ENCODE measurements at places on chromosomes 11 and 22. TPM values are rescaled to one million over a fixed set of nuclear protein-coding genes. Genes with fewer than 3 reads are reported as not detected.

The RAPSN gene
- polyA plus RNA-seq, result not detected

The ELMOD1 gene
- polyA plus RNA-seq, result not detected

- H3K36me3 ChIP-seq, result peaks cover 14% of the 10 kb centered on the region
- no peaks in the 10 kb centered on the region for H3K27me3 ChIP-seq
- H3K4me1 ChIP-seq, result peaks cover 32% of the 10 kb centered on the region
- DNase-seq, result no peak
- peak overlapping the region; percentile 13 for H3K4me3 ChIP-seq
- no peak overlapping the region for H3K27ac ChIP-seq
Observed at GRCh38 chr11:117984476-117984875, 1.7 kb upstream of the IL10RA start.

- peak; percentile 38 for DNase-seq
- no peaks in the 10 kb centered on the region for H3K36me3 ChIP-seq
- no peaks in the 10 kb centered on the region for H3K27me3 ChIP-seq
- peak overlapping the region; percentile 35 for H3K27ac ChIP-seq
- H3K4me3 ChIP-seq, result no peak overlapping the region
Observed at GRCh38 chr11:117827521-117828511, 3.3 kb upstream of the FXYD2 start.

- H3K4me1 ChIP-seq, result no peaks in the 10 kb centered on the region
- H3K27me3 ChIP-seq, result no peaks in the 10 kb centered on the region
- H3K36me3 ChIP-seq, result no peaks in the 10 kb centered on the region
- no peak for DNase-seq
- H3K4me3 ChIP-seq, result no peak overlapping the region
Observed at GRCh38 chr22:49894322-49895054, 23.8 kb downstream of the ALG12 start.

- no peaks in the 10 kb centered on the region for H3K27me3 ChIP-seq
- H3K4me3 ChIP-seq, result no peak overlapping the region
- no peak overlapping the region for H3K27ac ChIP-seq
- DNase-seq, result no peak
Observed at GRCh38 chr11:8283100-8283464, 19.4 kb upstream of the LMO1 start.

GRCh38 chr22:31897842-31898805 is 46.2 kb upstream of the YWHAH start:
- H3K4me3 ChIP-seq, result no peak overlapping the region
- no peaks in the 10 kb centered on the region for H3K27me3 ChIP-seq
- peaks cover 10% of the 10 kb centered on the region for H3K36me3 ChIP-seq
- H3K4me1 ChIP-seq, result no peaks in the 10 kb centered on the region
- no peak overlapping the region for H3K27ac ChIP-seq

DNA sequence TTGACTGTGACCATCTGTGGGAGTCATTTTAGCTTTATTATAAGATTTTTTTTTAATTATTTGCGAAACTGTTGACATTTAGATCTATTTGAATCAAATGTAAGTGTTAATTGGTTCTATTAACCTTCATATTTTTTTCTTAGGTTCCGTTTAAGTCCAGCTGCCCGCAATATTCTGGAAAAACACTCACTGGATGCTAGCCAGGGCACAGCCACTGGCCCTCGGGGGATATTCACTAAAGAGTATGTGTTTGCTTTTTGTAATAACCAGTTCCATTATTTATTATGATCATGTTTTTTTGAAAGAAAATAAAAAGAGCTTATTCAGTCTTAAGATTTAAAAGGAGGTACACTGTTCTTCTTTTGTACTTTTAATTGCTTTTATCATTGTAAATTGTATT is 43.9 kb downstream of the PDHX start:
- H3K36me3 ChIP-seq, result no peaks in the 10 kb centered on the region
- no peak overlapping the region for H3K4me3 ChIP-seq
- DNase-seq, result no peak
- H3K4me1 ChIP-seq, result no peaks in the 10 kb centered on the region
- no peaks in the 10 kb centered on the region for H3K27me3 ChIP-seq
- H3K27ac ChIP-seq, result no peak overlapping the region

- no peaks in the 10 kb centered on the region for H3K4me1 ChIP-seq
- H3K36me3 ChIP-seq, result no peaks in the 10 kb centered on the region
- H3K4me3 ChIP-seq, result no peak overlapping the region
- no peak for DNase-seq
- no peak overlapping the region for H3K27ac ChIP-seq
Observed at GRCh38 chr11:86941871-86942599, 13.2 kb downstream of the FZD4 start.

The OR52H1 gene
- polyA plus RNA-seq, result not detected

- H3K4me3 ChIP-seq, result no peak overlapping the region
- no peaks in the 10 kb centered on the region for H3K36me3 ChIP-seq
- H3K27ac ChIP-seq, result no peak overlapping the region
- H3K27me3 ChIP-seq, result no peaks in the 10 kb centered on the region
- no peak for DNase-seq
Observed at GRCh38 chr22:22687638-22688500, 43.5 kb downstream of the GGTLC2 start.

The CCDC179 gene
- not detected for polyA plus RNA-seq

- peak overlapping the region; percentile 67 for H3K4me3 ChIP-seq
- no peak for DNase-seq
- peaks cover 20% of the 10 kb centered on the region for H3K4me1 ChIP-seq
- H3K27ac ChIP-seq, result no peak overlapping the region
Observed at GRCh38 chr22:21643533-21644357, 1.6 kb downstream of the SDF2L1 start.

The CCDC89 gene
- not detected for polyA plus RNA-seq

The LRRC74B gene
- not detected for polyA plus RNA-seq

- no peaks in the 10 kb centered on the region for H3K27me3 ChIP-seq
- H3K4me3 ChIP-seq, result no peak overlapping the region
- H3K36me3 ChIP-seq, result no peaks in the 10 kb centered on the region
- no peak overlapping the region for H3K27ac ChIP-seq
Observed at GRCh38 chr11:95103701-95104100, 14.1 kb downstream of the ENDOD1 start.

DNA sequence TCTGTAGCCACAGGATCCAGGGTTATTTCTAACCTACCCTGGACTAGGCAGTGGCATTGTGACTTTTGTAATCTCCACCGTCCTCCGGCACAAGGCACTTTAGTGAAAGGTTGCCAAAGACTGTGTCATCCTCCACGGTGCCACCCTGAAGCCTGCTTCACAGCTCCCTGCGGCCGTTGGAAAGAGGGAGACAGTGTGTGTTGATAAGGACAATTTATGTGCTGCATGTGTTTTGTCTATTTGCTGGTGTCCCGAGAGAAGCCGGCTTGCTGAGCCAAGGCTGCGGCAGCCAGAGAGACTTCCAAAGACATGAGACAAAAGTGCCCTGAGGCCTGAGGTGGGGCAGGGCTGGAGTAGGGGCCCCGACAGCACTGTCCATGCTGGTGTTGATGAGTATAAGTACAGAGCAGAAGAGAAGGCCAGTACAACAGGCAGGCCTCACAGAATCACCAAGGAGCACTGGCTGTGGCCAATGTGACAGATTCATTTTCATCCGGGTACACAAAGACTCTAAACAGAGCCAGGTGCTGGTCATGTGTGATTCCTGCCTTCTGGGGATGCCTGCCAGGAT is 40.9 kb downstream of the GALNT18 start:
- H3K4me1 ChIP-seq, result no peaks in the 10 kb centered on the region
- no peak for DNase-seq
- no peaks in the 10 kb centered on the region for H3K27me3 ChIP-seq
- no peak overlapping the region for H3K4me3 ChIP-seq

- H3K4me1 ChIP-seq, result peaks cover 25% of the 10 kb centered on the region
- H3K27me3 ChIP-seq, result no peaks in the 10 kb centered on the region
- H3K4me3 ChIP-seq, result no peak overlapping the region
- H3K27ac ChIP-seq, result no peak overlapping the region
- no peak for DNase-seq
- H3K36me3 ChIP-seq, result no peaks in the 10 kb centered on the region
Observed at GRCh38 chr11:47157805-47158204, 18.9 kb downstream of the ARFGAP2 start.

DNA sequence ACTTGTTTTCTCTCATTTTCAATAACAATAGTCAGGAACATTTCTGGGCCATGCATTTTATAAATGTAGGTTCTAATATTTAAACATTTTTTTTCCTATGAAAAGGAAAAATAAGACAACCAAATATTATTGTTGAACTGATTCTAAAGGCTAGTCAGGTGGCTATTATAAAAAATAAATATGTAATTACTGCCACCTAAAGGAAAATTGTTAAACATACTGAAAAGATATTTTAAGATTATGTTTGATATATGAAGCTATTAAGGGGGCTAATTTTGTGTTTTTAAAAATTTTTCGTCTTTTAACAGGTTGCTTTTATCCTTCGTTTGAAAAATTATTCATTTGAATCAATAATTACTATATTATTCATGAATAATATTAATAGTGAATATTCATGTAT is 62.2 kb upstream of the FDX1 start:
- H3K4me1 ChIP-seq, result no peaks in the 10 kb centered on the region
- no peak for DNase-seq
- no peak overlapping the region for H3K4me3 ChIP-seq
- H3K36me3 ChIP-seq, result no peaks in the 10 kb centered on the region

GRCh38 chr11:69840371-69841169 is 21.4 kb upstream of the FGF3 start:
- H3K4me3 ChIP-seq, result no peak overlapping the region
- DNase-seq, result no peak
- no peaks in the 10 kb centered on the region for H3K27me3 ChIP-seq
- no peaks in the 10 kb centered on the region for H3K36me3 ChIP-seq
